ENCODE measurements at places on chromosomes 4 and X.

- no peak for DNase-seq
Measured at GRCh38 chr4:97152149-97152548, 991.1 kb downstream of the STPG2 start.

DNA sequence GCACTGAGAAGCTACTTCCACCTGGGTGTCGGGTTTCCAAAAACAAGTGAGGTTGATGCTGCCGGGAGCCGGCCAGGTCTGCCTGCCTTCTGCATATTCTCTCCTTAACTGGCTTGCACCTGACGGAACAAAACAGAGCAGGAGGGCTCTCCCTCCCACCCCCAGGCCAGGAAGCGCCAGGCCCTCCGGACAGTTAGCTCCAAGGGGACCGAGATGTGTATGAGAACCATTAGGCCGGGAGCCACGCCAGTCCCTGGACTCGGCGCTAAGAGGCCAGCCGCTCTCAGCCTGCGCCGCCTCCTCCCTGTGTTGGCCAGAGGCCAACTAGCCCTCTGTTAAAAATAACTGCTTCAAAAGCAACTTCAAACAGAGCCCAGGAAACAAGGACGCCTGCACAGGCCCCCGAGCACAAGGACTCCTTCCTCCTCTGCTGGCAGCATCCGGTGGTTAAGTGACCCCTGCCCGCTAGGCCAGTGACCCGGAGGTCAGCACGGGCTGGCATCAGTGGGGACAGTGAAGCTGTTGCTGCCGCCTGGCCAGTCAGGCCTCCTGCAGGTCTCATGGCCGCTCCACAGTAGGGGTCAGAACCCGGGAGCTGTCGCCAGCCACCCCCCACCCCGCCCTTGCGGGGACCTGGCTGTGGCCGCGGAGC is 107.9 kb downstream of the ABLIM2 start:
- DNase-seq: peak; percentile 82

- DNase-seq: no peak
Measured at GRCh38 chrX:16914058-16914457, 32.4 kb upstream of the REPS2 start.

- no peak for DNase-seq
Measured at GRCh38 chrX:130746709-130747342, 156.2 kb downstream of the ENOX2 start.

DNA sequence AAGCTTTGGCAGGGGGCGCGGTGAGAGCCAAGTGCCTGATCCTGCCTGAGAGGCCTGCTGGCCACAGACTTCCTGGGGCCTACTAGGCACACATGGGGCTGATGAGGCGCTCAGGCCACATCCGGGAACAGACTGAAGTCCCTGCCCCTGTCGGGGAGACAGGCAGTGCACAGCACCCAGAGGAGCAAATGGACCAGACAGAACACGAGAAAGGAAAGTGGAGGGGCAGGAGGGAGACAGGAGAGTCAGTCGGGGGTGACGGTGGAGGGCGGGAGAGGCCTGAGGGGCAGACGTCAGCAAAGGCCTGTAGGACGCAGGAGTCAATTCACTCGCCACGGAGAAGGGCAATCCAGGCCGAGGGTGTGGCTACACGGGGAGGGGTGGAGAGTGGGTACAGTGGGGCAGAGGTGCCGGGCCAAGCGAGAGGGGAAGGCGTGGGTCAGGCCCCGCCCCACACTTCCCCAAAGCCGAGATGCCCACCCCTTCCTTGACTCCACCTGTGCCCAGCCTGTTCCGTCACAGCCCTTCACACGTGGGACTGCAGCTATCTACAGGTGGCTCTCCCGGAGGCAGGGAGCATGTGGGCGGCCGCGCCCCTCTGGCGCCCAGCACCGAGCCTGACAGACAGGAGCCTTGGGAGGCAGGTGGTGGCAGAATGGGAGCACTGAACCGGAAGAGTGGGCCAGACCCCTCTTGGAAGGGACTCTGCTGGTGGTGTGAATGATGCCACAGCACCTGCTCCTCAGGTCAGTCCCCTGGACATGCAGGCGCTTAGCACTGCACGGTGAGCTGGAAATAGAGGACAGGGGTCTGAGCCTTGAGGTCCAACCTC is 20.5 kb downstream of the NOP14 start:
- DNase-seq: no peak

DNA sequence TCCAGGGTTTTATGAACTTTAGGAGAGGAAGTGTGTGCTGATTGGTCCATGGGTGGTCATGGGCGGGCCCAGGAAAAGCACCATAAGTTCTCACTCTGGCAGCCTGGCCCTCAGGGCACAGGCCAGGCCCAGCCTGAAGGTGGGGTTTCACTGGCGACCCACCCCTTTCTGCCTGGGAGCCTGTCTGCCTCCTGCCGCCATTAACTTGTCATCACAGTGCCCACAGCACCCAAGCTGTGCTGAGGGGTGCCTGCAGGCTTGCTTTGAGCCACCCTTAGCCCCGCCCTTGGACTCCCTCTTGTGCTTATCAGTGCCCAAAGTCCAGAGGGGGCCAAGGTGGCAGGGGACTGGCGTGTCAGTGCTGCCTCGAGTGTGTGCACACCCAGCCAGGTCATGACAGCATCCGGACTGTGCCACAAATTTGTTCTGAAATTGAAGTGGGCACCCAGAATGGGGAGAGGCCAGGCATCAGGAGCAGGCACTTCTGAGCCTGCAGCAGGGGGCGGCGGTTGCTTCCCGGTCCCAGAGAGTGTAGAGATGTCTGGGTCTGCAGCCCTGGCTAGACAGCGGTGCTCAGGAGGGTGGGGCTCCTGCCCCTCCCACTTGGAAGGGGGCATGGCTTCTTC is 455.6 kb downstream of the TMA16 start:
- no peak for DNase-seq

DNA sequence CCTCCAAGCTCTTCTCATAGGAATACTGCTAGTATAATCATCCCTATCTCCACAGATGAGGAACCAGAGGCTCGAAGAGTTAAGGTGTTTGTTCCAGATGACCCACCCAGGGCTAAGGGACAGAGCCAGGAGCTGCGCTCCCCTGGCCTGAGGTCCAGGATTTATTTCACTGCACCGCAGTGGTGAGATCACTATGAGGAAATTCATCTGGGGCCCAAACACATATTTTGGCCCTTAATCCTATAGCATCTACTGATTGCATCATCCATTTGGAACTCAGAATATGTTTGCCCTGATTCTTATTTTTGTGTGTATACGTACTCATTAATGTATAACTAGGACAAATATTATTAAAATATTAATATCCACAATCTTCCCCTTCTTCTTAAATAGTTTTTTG is 100.1 kb upstream of the RBPJ start:
- no peak for DNase-seq

DNA sequence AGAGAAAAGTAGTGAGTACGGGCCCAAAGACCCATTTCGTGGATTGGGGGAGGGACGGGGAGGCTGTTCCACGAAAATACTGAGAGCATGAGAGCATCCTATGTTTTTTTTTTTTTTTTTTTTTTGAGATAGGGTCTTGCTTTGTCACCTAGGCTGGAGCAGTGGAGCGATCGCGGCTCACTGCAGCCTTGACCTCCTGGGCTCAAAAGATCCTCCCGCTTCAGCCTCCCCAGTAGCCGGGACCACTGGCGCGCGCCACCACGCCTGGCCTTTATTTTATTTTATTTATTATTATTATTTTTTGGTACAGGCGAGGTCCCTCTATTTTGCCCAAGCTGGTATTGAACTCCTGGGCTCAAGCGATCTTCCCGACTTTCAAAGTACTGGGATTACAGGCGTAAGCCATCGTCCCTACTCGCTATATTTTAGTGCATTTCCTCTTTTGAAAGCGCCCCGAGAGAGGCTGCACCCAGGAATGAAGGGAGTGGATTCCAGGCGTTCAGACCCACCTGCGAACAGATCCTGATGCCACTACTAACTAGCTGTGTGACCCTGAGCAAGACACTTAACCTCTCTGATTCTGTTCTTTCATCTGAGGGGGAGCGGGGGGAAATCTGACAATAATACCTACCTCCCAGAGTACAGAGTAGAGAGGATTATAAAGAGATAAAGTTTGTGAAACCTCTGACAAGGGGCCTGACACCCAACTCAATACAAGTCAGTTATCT is 5.4 kb upstream of the MSX1 start:
- no peak for DNase-seq

DNA sequence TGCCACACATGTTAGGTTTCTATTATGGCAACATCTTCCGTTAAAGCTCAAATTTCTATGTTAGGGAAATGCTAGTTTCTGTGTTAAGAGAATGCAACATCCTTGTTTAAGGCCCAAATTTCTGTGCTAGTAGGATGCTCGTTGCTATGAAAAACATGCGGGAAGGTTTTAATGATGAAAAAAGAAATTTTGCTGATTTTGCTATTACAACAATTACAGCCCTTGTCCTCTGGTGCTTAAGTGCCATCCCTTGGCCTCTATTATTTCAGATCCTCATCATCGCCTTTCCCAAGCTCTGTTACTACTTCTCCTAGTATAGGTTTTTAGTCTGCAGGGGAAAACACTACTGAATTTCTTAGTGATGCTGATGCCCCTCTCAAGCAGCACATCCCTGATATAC is 412.6 kb upstream of the NDST3 start:
- no peak for DNase-seq

DNA sequence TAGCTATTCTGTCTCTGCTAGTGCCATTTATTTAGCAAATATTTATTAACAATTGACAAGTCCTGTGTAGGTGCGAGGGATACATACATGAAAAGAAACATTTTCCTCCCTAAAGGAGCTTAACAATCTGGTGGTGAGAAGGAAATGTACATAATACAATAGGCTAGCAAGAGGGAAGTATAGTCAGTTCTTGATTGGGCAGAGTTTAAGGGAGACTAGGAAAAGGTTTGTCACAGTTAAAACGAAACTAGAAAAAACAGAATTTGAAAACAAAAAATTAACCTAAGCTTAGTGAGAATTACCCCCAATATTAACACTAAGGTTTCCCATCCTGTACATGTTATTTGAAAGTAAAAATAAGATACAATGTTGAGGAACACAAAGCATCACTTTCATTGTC is 8.6 kb upstream of the MAML3 start:
- no peak for DNase-seq

- no peak for DNase-seq
Measured at GRCh38 chr4:38625508-38625907, 38.5 kb upstream of the KLF3 start.

GRCh38 chrX:68115371-68115770 is 317.9 kb downstream of the OPHN1 start:
- DNase-seq: no peak

GRCh38 chr4:145938618-145939440 is at the start of gene ZNF827:
ZNF827 (minus strand) TSS chr4:145938823; CDS start chr4:145938407, 416 bp downstream.
- peak; percentile 30 for DNase-seq

DNA sequence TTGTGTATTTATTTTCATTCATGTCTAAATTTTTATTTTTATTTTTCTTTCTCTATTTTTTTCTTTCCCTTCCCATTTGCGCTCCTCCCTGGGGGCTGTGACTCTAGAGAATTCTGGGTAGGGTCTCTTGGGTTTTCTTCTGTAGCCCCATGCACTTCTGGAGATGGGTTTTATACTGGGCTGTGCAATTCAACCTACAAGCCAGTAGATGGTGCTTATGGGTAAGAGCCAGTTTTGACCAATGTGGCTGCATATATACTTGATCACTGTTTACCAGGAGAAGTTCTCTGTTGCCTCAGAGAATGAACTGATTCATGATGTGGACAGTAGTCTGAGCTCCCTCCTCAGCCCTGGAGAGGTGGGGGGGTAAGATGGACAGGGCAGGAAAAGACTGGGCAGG is 614.6 kb downstream of the PCDH19 start:
- no peak for DNase-seq

DNA sequence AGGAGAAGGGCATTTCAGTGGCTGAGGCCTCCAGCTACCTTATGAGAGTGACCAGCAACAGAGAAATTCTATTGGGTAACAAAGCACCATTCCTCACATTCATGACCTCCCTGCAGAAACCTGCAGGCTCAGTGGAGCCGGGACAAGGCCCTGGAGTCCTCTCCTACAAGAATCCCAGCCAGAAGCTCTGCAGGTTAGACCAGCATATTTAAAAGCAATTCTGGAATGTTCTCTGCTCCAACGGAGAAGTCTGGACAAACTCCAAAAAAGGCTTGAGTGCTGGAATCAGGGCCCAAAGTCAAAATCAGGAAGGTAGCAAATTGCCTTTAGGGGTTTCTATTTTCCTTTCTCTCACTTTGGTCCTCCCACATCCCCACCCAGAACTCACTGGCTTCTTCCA is 202.9 kb downstream of the SCFD2 start:
- no peak for DNase-seq

GRCh38 chr4:138348055-138348454 is 105.9 kb upstream of the SLC7A11 start:
- DNase-seq: no peak

DNA sequence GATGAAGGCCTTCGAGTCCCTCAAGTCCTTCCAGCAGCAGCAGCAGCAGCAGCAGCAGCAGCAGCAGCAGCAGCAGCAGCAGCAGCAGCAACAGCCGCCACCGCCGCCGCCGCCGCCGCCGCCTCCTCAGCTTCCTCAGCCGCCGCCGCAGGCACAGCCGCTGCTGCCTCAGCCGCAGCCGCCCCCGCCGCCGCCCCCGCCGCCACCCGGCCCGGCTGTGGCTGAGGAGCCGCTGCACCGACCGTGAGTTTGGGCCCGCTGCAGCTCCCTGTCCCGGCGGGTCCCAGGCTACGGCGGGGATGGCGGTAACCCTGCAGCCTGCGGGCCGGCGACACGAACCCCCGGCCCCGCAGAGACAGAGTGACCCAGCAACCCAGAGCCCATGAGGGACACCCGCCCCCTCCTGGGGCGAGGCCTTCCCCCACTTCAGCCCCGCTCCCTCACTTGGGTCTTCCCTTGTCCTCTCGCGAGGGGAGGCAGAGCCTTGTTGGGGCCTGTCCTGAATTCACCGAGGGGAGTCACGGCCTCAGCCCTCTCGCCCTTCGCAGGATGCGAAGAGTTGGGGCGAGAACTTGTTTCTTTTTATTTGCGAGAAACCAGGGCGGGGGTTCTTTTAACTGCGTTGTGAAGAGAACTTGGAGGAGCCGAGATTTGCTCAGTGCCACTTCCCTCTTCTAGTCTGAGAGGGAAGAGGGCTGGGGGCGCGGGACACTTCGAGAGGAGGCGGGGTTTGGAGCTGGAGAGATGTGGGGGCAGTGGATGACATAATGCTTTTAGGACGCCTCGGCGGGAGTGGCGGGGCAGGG is 568 bp downstream of the HTT start:
- DNase-seq: peak; percentile 12

DNA sequence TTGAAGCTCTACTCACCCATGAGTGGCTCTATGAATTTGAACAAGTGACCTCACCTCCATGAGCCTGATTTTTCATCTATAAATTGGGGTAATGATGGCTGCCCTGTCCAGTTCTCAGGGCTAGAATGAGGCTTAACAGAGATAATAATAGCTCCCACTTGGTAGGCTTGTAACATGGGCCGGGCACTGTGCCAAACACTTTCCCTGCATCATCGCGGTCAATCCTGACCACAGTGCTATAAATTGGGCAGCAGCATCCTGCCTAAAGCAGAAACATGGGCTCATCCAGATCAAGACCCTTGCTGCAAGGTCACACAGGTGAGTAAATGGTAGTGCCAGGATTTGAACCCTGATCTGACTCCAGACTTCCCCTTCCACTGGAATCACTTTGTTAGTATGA is 12.8 kb downstream of the APLN start:
- DNase-seq: no peak

- DNase-seq: no peak
Measured at GRCh38 chr4:78688366-78688765, 87.8 kb upstream of the BMP2K start.

All from NCI-H510A treated with DMSO at 0.1 percent for 48 hours (cell line).